ENCODE measurements at places on chromosomes 5 and 9.

- DNase-seq: no peak
These were observed 271 bp downstream of the NOL8 start for GRCh38 chr9:92324889-92325268.

DNA sequence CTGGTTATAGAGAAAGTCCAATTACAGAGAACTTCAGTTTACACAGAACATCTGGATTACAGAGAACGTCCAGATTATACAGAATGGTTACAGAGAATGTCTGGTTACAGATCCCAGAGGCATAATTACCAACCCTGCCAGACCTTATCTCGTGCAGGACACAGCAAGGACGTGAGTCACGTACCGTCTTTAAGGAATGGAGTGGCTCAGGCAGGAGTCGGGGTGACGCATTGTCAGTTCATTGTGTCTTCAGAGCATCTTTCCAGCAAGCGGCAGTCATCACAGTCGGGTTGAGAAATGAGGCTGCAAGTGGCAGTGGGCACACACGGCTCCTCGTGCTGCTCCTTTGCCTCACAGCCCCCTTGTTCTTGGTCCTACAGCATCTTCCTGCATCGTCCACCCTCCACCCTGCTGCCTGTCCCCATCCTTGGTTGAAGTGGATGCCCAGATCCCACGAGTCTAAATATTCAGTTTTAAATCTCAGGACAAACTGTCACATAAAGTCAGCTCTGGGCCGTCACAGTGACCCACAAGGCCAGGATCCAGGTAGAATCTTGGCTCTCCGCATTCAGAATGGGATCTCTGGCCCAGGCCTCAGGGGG, 30.0 kb upstream of the SLC6A19 start:
- no peak for DNase-seq

GRCh38 chr9:127262602-127263001, 2.0 kb upstream of the GARNL3 start:
- no peak for DNase-seq

DNA sequence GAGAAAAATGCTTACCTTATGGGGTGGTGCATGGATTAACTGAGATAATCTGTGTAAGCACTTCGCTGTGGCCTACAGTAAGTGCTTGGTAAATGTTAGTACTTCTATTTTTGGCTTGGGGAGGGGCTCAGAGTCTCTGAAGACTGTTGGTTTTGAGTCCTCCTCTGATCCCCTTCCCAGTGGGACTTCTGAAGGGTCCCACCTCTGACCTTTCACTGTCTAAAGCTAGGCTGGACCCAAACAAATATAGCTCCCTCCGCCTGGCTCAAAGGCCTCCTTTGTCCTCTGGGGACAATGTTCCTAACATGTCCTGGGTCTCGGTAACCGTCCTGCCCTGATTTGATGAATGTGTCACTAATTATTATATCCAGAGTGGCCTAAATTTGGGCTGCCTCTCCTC, 34.8 kb downstream of the CAMK2A start:
- DNase-seq: no peak

DNA sequence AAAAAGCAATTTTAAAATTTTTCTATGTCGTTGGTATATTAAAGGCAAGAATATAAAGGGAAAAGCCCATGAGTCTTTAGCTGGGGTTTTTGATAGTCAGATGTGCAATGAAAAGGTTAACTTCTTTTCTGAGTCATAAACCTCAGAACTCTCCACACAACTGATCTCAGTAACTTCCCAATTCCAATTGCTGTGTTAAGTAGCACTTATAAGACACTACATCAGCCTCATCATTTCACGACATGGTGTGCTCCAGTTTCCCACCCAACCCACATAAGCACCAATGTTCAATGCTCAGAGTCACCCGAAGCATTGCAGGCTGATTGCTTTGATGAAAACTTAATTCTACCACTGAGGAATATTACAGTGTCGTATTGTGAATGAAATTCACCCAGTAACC, 155.8 kb downstream of the TSSK1B start:
- no peak for DNase-seq

GRCh38 chr5:149616727-149617285, 35.5 kb downstream of the ARHGEF37 start:
- DNase-seq: no peak

DNA sequence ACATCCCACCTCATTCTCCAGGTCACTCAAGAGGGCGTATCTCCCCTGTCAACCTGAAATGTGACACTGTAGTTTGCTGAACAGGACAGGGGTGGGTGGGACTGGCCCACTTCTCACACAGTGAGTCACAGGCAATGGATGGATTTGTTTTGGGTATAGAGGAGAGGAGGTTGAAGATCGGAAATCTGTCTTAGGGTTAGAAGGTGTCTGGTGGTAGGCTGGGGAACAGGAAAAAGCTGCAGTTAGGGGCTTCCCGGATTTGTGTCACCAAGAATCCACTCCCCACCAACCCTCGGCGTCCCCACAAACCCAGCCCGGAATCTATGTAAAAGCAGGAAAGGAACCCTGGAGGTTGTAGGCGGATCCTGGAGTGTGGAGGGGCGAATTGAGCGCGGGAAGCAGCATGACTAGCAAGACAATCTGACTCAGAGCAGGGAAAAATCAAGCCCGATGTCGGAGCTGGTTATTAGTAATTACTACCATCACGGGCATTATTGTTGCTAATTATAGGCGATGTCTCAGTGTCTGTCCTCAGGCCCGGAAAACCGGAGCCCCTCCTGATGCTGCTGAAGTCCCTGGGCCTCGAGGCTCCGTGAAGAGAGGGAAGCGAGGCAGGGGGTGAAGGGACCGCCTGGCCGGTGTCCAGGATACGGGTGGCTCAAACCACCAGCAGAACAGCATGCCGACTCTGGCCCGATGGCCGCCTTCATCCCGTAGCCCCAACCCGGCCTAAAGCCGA, 1.7 kb upstream of the IRX1 start:
- no peak for DNase-seq

GRCh38 chr9:13395156-13395555, 115.7 kb upstream of the MPDZ start:
- no peak for DNase-seq

DNA sequence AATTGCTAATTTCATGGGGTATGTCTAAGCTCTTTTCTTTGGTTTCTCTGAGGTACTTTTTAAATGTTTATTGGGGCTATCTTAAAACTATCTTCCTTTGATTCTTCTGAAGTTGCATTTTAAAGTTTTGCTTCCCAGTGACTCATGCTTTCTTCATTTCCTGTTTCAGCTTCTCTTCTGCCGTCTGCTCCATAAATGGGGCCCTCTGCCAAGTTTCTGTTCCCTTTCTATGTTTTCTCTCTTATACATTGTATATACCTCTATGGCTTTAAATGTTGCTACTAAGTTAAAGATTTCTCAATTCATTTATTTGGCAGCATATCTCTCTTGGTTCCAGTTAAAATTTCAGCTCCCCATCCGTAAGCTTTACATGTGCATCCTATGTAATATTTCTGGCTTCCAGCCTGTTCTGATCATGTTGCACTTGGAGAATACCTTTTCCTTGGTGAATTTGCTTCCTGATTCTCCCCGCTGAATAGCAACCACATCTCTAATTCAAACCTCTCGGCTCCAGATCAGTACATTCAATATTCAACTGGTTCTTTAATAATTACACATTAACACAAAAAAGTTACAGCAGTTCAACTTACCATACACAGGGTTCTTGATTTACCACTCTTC, 125.3 kb downstream of the ST8SIA4 start:
- no peak for DNase-seq

DNA sequence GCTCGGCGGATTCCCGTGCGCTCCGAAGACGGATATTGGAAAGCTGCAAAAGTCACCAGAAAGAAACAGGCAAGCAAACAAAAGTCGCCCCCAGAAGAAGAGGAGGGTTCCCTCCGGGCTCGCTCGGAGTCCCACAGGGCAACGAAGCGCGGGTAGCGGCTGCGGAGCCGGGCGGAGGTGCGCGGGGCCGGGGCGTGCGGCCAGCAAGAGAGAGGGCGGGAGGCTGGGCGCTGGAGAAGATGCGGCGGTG, at the start of gene FBN2:
FBN2 (minus strand) TSS at position 246 of the 250 bp plus-strand sequence. CDS start 642 bp downstream, outside the sequence.
- no peak for DNase-seq

DNA sequence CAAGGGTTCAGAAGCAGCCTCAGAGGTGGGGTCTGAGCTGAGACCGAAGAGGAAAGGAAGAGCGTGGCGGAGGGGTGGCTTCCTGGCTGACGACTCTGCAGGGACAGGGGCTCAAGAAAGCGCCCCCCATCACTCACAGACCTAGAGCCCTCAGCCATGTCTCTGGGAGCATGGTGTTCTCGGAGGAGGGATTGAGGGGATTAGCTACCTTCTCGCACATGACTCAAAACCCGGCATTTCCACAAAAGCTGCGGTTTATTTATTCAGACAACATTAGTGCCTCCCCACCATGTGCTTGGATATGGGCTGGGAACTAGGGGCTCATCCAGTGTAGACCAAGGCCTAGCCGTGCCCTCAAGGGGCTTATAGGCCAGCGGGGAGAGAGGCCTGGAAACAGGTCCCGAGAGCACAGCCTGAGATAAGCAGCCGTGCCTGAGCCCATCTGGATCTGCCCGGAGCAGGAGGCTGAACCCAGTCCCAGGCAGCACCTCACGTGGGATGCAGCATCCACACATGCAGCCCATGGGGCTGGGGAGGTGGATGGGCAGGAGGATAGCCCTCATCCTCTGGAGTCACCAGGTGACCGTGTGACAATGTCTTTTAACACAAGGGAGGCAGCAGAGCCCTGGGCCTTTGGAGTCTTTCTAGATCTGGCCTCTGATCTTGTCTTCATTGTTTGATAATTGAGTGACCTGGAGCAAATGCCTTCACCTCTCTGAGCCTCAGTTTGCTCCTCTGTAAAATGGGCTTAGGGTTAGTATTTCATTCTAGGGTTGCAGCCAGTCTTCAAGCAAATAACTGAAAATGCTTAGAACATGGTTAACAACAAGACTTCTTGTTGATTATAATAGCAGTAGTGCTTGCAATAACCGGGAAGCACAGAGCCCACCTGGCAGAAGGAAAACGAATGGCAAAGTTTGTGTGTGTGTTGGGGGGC, 878 bp upstream of the HMCN2 start:
- no peak for DNase-seq

DNA sequence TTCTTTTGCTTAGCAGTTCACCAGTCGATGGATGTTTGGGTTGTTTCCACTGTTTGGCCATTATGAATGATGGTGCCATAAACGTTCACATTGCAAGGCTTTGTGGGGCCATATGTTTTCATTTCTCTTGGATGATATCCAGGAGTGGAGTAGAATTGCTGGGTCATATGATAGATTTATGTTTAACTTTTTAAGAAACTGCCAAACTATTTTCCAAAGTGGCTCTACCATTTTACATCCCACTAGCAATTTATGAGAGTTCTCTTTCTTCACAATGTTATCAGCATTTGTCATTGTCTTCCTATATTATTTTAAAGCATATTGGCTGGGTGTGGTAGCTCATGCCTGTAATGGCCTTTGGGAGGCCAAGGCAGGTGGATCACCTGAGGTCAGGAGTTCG, 5.2 kb downstream of the GPR107 start:
- DNase-seq: no peak

- no peak for DNase-seq
These were observed 73.8 kb downstream of the MAPKAP1 start for GRCh38 chr9:125633116-125633745.

GRCh38 chr5:145915970-145916638, 20.3 kb upstream of the SH3RF2 start:
- no peak for DNase-seq

DNA sequence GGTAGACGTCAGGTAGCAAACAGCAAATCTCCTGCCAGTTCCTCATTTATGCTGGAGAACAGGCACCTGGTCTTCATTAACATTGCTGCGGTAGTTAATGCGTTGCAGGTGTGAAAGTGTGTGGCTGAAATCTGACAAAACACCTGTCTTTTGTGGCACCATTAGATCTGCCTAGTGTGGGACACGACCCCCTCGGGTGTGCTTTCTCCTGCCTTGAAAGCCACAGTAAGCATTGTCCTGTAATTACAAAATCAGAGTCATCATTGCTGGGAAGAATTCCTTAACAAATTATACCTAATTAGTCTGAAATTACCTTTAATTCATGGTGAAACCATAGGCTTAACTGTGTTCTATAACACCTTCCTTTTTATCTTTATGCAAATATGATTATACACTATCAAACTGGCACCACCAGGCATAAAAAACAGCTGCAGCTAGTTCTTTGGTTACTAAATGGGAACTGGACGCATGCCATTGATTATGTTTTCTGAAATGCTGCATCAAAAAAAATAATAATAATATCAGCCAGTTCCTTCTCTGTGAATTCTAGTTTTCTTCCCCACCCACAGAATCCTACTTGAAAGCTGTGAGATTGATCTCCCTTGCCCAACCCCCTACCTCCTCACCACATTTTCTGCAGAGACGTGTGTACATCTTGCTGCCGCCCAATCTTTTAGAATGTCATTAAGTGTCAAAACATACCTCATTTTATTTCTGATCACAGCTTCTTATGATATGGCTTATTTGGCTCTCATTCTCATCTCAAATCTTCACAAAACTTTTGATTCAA, 374.0 kb downstream of the NFIB start:
- DNase-seq: no peak

- no peak for DNase-seq
These were observed 28.5 kb downstream of the CFAP90 start for GRCh38 chr5:7822449-7822848.

DNA sequence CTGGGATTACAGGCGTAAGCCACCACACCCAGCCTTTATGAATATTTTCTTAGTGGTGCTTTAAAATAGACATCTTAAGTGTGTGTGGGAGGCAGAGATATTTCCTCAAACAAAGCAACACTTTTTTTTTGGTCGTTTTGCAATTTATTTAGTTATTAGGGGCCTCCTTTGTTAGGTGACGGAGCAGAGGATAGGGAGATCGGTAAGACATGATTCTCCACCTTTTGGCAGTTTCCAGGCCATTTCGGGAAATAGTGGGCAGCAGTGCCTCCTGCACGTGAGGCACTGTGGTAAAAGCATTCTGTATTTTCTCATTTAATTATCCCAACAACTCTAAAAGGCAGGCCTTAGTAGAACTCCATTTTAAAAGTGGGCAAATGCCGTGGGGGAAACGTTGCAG, 1.9 kb downstream of the OCLN start:
- no peak for DNase-seq

DNA sequence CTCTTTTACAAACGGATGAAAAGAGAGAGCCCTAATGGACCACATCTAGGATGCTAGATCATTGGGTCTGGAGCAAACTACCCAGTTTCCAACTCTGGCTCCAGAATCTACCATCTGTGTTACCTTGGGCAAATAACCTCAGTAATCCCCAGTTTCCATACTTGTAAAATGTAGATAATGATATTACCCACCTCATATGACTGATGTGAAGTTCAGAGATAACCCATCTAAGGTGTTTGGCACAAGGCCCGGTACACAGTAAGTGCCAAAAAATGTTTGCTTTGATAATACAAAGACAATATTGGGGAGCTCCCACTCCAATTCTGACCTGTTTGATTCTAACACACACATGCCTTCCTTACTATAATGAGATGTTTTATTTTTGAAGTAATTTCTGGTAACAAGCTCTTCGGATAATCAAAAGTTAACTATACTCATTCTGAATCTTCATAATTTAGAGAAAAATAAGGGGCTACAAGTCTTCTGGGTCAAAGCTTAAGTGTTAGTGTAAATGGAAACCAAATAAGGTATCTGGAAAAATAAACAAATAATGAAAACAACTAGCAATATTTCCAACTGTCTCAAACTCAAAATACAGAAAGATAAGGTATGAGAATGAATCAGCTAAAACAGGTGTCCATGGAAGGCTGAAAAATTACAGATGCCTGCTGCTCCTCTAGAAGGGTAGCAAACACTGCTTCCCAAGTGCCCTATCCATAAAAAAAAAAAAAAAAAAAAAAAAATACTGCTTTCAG, 30.4 kb downstream of the ELL2 start:
- no peak for DNase-seq

All from stimulated activated CD4-positive, alpha-beta T cell treated with anti-CD3 and anti-CD28 coated beads, TNF-alpha, amount 100 ng/mL, for 1 hour (primary cell).